ENCODE measurements at places on chromosomes 6 and 20.

GRCh38 chr6:153023977-153024708, 21.6 kb upstream of the MTRF1L start:
- DNase-seq = peak; percentile 47

GRCh38 chr6:227074-227782, 65.1 kb upstream of the DUSP22 start:
- no peak for DNase-seq

DNA sequence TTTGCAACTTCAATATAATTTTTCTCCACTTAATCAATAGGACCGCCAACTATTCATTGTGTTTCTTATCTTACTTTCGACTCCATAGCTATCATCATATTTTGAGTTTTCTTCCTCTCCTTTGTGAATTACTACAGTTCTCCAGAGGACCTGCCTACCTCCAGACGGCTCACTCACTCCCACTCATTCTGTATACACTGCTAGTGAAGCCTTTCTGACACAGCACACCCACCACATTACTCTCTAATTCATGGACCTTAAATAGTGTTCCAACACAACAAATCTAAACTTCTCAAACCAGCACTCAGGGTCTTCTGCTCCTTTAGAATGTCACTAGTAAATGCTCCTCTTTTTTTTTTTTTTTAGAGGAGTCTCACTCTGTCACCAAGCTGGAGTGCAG, 23.8 kb downstream of the FKBP5 start:
- DNase-seq = no peak

DNA sequence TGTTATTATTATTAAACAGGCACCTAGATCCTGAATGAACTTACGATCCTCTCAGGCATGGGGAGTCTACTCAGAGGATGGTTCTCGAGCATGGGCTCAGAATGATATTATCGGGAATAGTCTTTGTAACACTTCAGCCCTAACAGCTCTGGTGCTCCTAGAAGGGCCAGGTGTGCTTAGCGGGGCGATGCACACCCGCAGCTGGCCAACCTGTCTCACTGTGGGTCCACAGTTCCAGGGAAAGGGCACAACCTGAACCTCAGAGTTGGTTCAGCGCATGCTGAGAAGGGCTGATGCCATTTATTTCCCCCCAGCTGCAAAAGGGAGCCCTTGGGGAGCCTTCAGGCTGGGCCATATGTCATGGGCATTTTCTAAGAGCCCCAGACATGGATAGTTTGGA, 26.2 kb downstream of the RRAGD start:
- DNase-seq = no peak

- DNase-seq = no peak
Observed at GRCh38 chr6:10425176-10425974, 10.5 kb upstream of the TFAP2A start.

DNA sequence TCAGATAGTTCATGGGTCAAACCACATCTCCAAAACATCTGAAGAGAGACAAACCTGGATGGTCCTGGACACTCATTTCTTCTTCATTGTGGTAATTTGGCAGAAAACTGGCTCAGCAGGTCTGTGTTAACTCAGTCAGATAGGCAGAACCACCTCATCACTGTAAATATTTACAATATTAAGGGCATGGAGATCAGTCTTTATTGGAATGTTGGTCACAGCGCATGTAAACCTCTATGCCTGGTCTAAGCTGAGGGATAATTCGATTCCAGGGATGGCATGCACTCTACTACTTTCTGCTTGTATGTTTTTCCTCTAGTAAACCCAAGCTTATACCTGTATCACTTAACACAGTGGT, 4.0 kb upstream of the TBC1D7 start:
- DNase-seq = no peak

- no peak for DNase-seq
Observed at GRCh38 chr6:158684311-158684710, 34.5 kb downstream of the SYTL3 start.

GRCh38 chr6:27742833-27743573, 169.2 kb downstream of the OR2B2 start:
- no peak for DNase-seq

GRCh38 chr20:46157625-46158024, 39.5 kb downstream of the CD40 start:
- no peak for DNase-seq

- no peak for DNase-seq
Observed at GRCh38 chr20:63061771-63062100, 55.0 kb upstream of the BHLHE23 start.

DNA sequence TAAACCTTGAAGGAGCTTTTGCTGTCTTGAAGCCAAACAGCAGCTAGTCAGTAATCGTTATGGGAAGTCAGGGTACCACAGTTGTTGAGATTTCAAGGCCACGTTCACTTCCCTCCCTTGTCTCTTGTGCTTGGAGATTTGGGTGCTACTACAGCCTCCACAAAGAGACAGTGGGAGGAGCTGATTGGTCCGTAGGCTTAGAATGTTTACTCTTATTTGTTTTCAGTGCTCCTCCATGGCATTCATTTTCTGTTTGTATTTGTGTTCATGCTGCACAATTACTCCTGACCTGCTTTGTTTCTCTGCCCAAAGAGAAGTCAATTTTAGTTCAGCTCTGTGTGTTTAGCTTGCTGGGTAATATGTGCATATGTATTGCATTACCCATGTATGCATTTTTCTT, 147.7 kb downstream of the PRL start:
- DNase-seq = no peak

DNA sequence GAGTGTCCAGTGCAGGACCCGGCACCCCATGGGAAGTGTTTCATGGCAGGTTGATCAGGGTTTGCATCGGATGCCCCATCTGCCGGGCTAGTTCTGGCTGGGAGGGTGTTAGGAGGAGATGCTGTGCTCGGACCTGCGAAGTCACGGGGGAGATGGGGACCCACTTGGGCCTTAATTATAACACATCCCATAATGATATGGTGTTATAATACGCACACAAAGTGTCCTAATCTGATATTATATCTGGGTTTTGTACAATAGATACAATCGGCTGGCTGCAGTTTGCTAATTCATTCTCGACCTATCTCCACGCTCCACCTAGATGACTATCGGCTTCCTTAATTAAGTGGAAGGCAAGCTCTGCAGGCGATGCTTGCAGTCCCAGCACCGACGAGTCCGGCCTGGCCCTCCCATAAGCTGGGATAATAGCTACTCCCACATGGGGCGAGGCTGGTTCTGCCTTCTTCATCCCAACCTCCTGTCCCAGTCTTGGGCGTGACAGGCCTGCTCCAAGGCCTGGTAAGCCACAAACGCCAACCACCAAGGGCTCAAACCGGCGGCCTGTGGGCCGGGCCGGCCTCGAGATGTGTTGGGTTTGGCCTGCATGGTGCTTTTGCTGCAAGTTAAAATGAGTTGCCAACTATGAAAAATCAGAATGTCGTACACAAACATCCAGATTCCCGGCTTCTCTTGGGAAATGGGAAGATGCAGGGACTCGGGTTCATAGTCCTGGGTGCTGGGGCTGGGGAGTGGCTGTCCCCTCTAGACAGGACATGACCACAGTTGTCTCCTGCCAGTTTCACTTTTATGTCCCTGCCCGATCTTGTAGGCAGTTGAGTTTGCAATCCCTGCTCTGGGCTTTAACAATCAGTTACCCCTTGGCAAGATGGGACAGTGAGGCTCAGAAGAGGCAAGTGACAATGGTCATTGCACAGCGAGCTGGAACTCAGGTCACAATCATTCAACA, 32.7 kb downstream of the CEBPB start:
- no peak for DNase-seq

- DNase-seq = no peak
Observed at GRCh38 chr6:165717732-165718465, 54.9 kb upstream of the PDE10A start.

GRCh38 chr6:22238861-22239260, 58.0 kb downstream of the PRL start:
- DNase-seq = no peak

DNA sequence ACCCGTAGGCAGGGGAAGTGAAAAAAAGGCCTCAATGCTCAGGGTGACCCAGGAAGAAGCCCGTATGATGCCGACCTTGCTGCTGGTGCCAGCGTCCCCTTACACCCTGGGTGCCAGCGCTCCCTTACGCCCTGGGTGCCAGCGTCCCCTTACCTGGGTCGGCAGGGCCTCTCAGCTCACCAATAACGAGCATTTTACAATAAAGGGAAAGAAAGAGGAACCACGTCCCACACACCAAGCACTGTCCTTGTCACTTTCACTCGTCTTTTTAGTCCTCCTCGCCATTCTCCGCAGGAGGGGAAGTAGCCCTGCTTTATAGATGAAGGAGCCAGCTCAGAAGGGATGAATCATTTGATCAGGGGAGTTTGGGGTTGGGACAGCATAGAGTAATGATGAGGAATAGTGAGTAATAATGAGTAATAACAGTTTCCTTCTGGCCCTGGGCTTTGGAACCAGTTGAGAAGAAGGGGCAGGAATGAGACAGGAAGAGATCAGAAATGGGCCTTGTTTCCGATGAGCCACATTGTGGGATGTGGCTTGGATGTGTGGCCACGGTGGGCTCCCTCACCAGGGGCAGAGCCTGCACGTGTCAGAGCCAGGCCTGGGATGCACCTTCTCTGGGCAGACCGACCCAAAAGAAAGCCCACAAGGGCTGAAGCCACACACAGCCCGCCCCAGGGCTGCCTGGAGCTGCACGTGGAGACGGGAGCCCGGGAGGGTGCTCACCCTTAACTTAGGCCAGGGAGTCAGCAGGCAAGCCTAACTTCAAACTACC, 75.7 kb downstream of the SYNJ2 start:
- DNase-seq = peak; percentile 75

GRCh38 chr20:8413691-8414090, 281.6 kb downstream of the PLCB1 start:
- DNase-seq = no peak

DNA sequence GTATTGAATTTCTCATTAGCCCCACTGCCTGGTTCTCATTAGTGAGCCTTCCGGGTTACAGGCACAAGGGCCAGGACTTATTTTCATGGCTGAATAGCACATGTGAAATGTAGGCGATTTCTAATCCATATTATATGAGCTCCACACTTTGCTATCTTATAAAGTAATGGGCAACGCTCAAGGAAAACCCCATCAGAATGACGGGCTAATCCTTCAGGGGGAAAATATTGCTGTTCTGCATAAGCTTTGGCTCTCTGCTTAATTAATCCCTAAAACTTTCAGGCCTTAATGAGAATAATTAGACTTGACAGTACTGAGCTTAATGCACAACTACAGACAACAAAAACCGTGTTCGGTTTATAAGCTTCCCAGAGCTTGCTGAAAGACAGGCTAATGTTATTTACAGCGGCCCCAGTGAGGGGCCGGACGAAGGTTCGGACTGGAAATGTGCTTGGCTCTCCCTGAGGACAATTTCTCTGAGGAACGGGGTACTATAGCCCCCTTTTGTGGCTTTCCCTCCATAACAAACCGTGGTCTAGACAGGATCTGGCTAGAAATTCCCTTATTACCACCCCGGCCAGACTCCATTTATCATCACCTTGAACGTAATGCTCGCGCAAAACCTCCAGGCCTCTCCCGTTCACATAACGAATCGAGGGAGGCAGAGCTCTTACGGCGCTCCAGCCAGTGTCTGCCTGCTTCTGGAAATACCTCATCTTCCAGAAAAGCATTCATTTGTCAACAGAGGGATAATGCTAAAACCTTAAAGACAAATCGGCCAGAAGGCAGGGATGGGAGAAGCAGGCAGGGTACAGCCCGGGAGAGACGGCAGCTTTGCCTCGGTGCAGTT, 164.5 kb downstream of the CD83 start:
- DNase-seq = no peak

All from A549 (cell line).